Pancreas (tissue), 10 donors: ENCODE measurements at places on chromosomes 16 and 17. TPM values are rescaled to one million over a fixed set of nuclear protein-coding genes. Genes with fewer than 3 reads are reported as not detected.

DNA sequence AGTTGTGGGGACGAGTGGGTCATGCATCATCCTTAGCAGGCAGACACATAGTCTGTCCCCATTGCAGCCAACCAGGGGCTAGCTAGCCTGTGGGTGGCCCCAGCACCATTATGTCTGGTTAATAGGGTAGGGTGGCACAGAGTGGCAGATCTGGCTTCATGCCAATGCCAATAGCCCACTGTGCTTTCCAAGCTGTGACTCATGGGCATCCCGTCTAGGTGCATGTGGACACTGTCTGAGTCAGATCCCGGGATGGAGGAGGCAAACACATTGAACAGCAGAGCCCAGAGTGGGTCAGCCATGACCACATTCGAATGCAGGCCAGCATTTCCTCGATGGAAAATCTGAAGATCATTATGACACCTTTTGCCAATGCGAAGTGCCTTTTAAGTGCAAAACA, 2.5 kb downstream of the HS3ST2 start:
- no peak overlapping the region for H3K27ac ChIP-seq
- no peak for DNase-seq
- no peaks in the 10 kb centered on the region for H3K36me3 ChIP-seq
- no peaks in the 10 kb centered on the region for H3K4me1 ChIP-seq
- no peak overlapping the region for H3K4me3 ChIP-seq

GRCh38 chr17:60525328-60525684, 736 bp downstream of the APPBP2 start:
- peaks cover 6% of the 10 kb centered on the region for H3K4me1 ChIP-seq
- peak overlapping the region; percentile 99 for H3K27ac ChIP-seq
- peak; percentile 63 for DNase-seq
- H3K36me3 ChIP-seq = no peaks in the 10 kb centered on the region

- no peaks in the 10 kb centered on the region for H3K27me3 ChIP-seq
- H3K4me1 ChIP-seq = peaks cover 34% of the 10 kb centered on the region
- peak; percentile 72 for DNase-seq
- H3K4me3 ChIP-seq = peak overlapping the region; percentile 24
Observed at GRCh38 chr16:2482708-2483534, 8.0 kb downstream of the TBC1D24 start.

DNA sequence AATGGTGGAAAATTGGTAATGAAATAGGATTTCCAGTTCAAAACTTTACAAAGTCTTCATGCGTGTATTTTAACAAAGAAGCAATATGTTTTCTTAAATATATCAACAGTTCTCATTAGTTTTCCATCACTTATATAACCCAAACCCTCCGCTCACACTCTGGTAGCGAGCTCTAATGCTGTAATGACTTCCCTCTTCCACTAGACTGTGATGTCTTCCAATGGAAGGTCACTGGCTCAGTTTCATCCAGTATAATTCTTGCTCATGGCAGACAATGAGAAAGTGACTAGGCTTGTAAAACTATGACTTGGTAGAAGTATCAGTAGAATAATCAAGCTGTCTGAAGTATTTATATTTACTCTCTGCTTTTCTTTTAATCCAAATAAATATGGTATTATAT, 32.8 kb downstream of the NETO2 start:
- H3K27me3 ChIP-seq = no peaks in the 10 kb centered on the region
- DNase-seq = no peak
- H3K27ac ChIP-seq = no peak overlapping the region
- no peaks in the 10 kb centered on the region for H3K36me3 ChIP-seq
- no peak overlapping the region for H3K4me3 ChIP-seq

DNA sequence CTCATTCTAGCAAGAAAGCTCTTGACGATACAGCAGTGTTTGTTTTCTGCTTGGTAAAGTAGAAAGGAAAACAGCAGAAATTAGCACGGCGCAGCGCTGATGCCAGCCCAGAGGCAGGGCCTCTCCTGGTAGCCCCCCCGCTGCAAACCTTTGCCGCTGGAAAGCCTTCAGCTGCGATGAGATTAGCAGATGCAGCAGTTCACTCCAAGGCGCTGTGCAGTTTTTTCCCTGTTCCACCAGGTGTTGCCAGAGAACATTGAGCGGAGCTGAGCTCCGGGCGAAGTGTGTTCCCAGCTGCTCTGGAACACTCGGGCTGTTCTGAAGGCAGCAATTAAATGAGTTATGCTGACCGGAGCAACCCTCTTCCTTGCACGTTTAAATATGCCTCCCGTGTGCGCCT, 72.5 kb downstream of the RBFOX1 start:
- H3K4me3 ChIP-seq = no peak overlapping the region
- no peaks in the 10 kb centered on the region for H3K36me3 ChIP-seq
- no peaks in the 10 kb centered on the region for H3K27me3 ChIP-seq
- no peaks in the 10 kb centered on the region for H3K4me1 ChIP-seq
- peak; percentile 38 for DNase-seq

GRCh38 chr16:82083710-82084353, 48.8 kb downstream of the HSD17B2 start:
- no peaks in the 10 kb centered on the region for H3K4me1 ChIP-seq
- H3K27me3 ChIP-seq = no peaks in the 10 kb centered on the region
- H3K27ac ChIP-seq = no peak overlapping the region
- H3K4me3 ChIP-seq = no peak overlapping the region
- DNase-seq = no peak

GRCh38 chr17:58233543-58233942, 4.8 kb upstream of the LPO start:
- H3K4me1 ChIP-seq = no peaks in the 10 kb centered on the region
- H3K27ac ChIP-seq = no peak overlapping the region
- no peaks in the 10 kb centered on the region for H3K36me3 ChIP-seq
- DNase-seq = no peak
- no peak overlapping the region for H3K4me3 ChIP-seq

DNA sequence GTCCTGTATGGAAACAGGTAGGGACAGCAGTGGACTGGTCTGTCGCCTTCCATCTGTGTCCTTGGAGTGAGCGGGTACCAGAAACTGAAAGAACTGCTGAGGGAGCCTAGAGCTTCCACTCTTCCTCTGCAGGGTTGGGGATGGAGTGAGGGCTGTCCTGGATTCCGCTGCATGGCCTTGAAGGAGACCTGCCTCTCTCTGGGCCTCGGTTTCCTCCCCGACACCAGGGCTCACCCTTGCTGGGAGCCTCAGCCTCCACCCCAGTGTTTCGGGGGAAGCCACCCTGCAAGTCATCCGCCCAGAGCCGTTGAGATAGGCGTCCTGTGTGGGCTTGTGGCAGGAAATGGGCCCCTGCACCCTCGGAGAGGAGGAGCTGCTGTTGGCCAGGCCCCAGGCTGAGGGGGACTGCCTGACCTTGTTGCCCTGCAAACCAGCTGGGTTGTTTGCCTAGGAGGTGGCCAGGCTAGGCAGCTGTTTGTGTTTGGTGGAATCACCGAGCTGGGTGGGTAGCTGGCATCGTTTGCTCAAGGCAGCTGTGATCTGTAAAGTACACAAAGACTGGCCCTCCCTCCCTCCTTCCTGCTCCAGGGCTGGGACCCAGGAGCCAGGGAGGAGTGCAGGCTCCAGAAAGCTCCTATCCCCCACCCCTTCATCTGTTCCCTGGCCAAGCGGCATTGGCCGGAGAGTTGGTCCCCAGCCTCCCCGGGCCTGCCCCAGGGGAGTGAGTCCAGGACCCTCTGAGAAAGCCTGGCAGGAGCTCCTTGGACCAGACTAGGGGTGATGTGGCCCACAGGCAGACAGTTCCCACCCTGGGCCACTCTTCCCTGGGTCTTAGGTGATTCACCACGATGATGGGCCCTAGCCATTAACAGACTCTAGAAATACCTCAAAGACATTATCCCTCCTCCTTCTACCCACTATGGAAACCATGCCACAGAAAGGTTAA, 1.3 kb downstream of the RAB37 start:
- H3K4me3 ChIP-seq = no peak overlapping the region
- no peak overlapping the region for H3K27ac ChIP-seq
- H3K27me3 ChIP-seq = no peaks in the 10 kb centered on the region
- peaks cover 10% of the 10 kb centered on the region for H3K4me1 ChIP-seq

- DNase-seq = no peak
- H3K27me3 ChIP-seq = no peaks in the 10 kb centered on the region
- peaks cover 18% of the 10 kb centered on the region for H3K4me1 ChIP-seq
- no peak overlapping the region for H3K4me3 ChIP-seq
Observed at GRCh38 chr17:28113269-28113668, 70.8 kb downstream of the NLK start.

GRCh38 chr17:2405247-2405926, 4.5 kb upstream of the MNT start:
- no peaks in the 10 kb centered on the region for H3K36me3 ChIP-seq
- H3K27ac ChIP-seq = no peak overlapping the region
- DNase-seq = peak; percentile 33
- no peaks in the 10 kb centered on the region for H3K27me3 ChIP-seq
- H3K4me3 ChIP-seq = no peak overlapping the region
- peaks cover 44% of the 10 kb centered on the region for H3K4me1 ChIP-seq

GRCh38 chr17:82863941-82864712, 24.3 kb upstream of the ZNF750 start:
- H3K4me3 ChIP-seq = no peak overlapping the region
- no peaks in the 10 kb centered on the region for H3K36me3 ChIP-seq
- H3K27me3 ChIP-seq = no peaks in the 10 kb centered on the region
- no peak overlapping the region for H3K27ac ChIP-seq

GRCh38 chr17:58786586-58787295, 31.1 kb downstream of the PPM1E start:
- no peak for DNase-seq
- no peaks in the 10 kb centered on the region for H3K27me3 ChIP-seq
- no peaks in the 10 kb centered on the region for H3K36me3 ChIP-seq
- no peak overlapping the region for H3K4me3 ChIP-seq

DNA sequence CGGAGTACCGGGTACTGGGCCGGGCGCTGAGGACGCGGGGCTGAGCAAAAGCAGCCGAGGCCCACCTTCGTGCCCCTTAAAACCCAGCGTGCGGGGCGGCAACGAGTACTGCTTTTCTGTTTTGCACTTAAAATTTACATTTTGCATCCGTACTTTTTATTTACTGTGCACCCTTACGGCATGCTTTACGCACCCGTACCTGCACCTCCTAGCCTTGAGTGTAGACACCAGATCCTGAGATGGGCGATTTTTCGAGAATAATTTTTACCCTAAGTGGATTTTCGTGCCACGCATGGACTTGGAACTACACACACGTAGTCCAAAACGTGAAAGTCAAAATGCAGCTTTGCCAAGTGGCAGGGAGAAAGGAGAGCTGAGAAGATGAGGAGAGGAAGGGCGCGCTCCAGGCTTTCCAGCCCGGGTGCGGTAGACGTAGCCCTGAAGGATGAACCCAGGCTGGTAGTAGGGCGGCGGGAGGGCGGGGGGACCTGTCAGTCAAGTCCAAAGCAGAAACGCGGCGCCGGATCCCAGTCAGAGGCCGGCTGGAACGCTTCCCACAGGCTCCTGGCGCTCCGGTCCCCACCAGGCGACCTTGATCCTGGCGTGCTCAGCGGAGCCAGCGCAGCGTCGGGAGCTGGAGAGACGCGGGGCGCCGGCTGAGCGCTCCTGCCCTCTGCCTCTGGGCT, 1.2 kb upstream of the CBLN1 start:
- H3K27ac ChIP-seq = no peak overlapping the region
- peak; percentile 73 for DNase-seq
- no peaks in the 10 kb centered on the region for H3K36me3 ChIP-seq
- no peaks in the 10 kb centered on the region for H3K4me1 ChIP-seq

- H3K4me1 ChIP-seq = no peaks in the 10 kb centered on the region
- H3K27me3 ChIP-seq = no peaks in the 10 kb centered on the region
- H3K27ac ChIP-seq = no peak overlapping the region
- no peak for DNase-seq
- H3K4me3 ChIP-seq = no peak overlapping the region
- peaks cover 4% of the 10 kb centered on the region for H3K36me3 ChIP-seq
Observed at GRCh38 chr17:39487946-39488345, 26.7 kb downstream of the CDK12 start.

GRCh38 chr17:10192461-10192860, 5.9 kb downstream of the GAS7 start:
- no peaks in the 10 kb centered on the region for H3K4me1 ChIP-seq
- H3K27me3 ChIP-seq = no peaks in the 10 kb centered on the region
- no peak overlapping the region for H3K4me3 ChIP-seq
- no peak for DNase-seq
- H3K27ac ChIP-seq = no peak overlapping the region
- H3K36me3 ChIP-seq = no peaks in the 10 kb centered on the region

DNA sequence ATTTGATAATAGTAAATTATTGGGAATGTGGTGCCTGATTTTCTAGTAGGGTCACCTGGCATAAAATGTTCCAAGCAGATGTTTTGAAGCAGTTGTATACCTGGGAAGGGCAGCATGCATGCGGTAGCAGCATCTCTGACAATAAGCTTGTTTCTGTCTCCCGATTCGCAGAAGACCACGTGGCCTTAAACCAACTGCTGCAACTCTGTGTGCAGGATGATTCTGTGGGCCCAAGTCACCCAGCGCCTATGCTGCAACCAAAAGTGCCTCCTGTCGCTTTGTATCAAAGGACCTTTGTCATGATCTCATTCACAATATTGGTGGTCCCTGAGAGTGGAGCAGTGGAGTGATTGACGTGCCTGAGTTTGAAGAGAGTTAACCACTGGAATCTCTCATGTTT, 8.1 kb downstream of the NDEL1 start:
- no peaks in the 10 kb centered on the region for H3K27me3 ChIP-seq
- no peak for DNase-seq
- no peaks in the 10 kb centered on the region for H3K4me1 ChIP-seq
- H3K4me3 ChIP-seq = no peak overlapping the region
- H3K27ac ChIP-seq = no peak overlapping the region

DNA sequence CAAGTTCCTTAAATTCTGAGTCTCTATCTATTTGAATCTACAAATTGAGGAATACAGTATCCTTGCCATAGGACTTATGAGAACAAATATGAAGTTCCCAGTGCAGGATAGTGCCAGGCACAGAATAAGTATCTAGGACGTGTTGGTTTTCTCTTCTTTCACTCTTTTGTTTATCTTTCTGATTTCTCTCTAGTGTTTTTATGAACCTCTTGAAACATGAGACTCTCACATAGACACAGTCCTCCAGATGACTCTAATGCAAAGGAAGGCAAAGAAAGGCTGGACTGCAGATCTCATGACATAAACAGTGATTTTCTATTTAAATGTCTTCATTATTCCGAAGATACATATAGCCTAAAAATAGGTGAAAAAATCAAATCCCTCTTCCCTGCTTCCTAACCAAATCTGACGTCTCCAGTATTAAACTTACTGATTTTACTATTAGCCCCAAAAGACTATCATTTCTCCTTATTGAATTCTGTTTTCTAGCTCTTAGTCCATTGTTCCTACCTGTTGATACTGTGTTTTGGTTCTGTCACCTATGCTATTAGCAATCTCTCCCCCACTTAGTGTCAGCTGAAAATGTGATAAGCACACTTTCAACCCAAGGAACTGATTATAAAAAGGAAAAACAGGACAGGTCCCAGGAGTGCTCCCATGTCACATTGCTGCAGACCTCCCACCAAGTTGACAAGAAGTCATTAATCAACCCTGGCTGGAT, 24.9 kb upstream of the ADAMTS18 start:
- H3K27me3 ChIP-seq = no peaks in the 10 kb centered on the region
- no peak overlapping the region for H3K4me3 ChIP-seq
- no peaks in the 10 kb centered on the region for H3K36me3 ChIP-seq
- no peaks in the 10 kb centered on the region for H3K4me1 ChIP-seq
- DNase-seq = no peak
- no peak overlapping the region for H3K27ac ChIP-seq

The APOBR gene
- 0.32 TPM for total RNA-seq

The C17orf100 gene
- total RNA-seq = 2.3 TPM

The DNAH2 gene
- total RNA-seq = 0.09 TPM

The TP53TG3C gene
- total RNA-seq = not detected

The PERCC1 gene
- total RNA-seq = 0.23 TPM

The SMIM36 gene
- not detected for total RNA-seq
